ENCODE measurements at places on chromosomes 11 and 22.

DNA sequence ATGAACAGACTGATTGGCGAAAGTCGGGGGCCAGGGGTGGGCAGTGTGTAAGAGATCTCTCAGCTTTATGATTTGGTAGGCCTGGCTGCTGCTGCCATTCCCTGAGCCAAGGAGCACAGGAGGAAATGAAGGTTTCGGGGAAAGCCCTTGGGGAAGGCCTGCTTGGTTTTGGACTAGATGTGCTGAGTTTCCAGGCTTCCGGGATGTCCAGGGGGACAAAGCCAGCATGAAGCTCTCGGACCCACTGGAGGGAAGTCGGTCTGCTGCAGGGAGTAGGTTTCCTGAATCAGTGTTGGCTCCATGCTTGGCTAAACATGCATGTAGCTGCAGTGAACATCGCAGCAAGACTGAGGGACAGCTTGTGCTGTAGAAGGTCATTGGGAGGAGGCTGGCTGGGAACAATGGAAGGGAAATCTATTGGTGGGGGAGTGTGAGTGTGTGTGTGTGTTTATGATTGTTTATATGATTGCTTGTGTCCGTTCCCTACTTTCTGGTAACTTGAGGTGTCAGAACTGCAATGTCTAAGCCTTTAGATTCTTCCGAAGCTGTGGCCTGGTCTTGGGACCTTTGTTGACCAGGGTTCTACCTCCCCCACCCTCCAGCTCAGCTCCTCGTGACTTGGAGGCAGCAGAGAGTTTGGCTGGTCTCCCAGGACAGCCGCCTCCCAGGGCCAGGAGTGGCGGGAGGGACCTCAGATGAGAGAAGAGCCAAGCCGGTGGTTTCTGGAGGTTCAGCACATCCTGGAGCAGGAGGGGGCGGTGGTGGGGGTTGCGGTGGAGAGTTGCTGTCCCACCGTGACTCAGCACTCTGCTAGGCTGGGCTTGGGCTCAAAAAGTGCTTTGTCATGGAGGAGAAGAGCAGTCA, 4.0 kb upstream of the FTH1 start:
- peaks cover 57% of the 10 kb centered on the region for H3K4me1 ChIP-seq
- no peak for ATAC-seq
- no peaks in the 10 kb centered on the region for H3K36me3 ChIP-seq
- H3K27me3 ChIP-seq = no peaks in the 10 kb centered on the region

DNA sequence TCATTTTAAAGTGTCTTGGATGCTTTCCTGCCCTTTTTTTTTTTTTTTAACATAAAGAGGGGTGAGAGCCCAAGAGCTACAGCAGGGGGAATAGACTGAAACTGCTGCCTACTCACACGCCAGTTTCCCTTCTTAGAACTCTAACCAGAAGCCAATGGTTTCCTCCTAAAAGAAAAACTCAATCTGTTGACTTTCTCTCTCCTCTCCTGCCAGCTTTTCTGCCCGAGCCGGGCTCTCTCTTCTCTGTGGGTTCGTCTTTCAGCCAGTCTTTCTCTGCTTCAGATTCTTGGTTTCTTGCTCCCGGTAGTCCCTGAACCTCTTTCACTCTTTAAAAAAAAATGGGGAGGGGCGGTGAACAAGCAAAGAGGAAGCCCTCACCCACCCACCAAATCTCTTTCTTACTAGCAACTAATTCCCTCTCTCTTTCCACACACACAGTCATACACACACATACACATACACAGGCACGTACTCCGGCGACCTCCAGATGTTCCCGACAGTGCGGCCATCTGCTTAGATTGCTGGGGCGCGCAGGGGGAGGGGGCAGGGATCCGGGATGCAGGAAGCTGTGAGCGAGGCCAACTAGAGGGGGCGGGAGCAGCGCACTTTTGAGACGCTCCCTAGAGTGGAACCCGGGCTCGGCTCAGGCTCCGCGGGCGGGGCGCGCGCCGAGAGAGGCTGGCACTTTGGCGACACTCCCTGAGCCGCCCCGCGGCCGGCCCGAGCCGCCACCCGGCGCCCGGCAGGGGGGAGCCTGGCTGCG, 444 bp upstream of the TSKU start:
- H3K27me3 ChIP-seq = peaks cover 72% of the 10 kb centered on the region
- H3K4me3 ChIP-seq = peak overlapping the region; percentile 54
- H3K27ac ChIP-seq = peak overlapping the region; percentile 31
- ATAC-seq = peak; percentile 75

GRCh38 chr11:11332141-11332710, 20.8 kb downstream of the CSNK2A3 start:
- no peak for ATAC-seq
- no peak overlapping the region for H3K4me3 ChIP-seq
- no peaks in the 10 kb centered on the region for H3K4me1 ChIP-seq
- H3K27ac ChIP-seq = no peak overlapping the region

DNA sequence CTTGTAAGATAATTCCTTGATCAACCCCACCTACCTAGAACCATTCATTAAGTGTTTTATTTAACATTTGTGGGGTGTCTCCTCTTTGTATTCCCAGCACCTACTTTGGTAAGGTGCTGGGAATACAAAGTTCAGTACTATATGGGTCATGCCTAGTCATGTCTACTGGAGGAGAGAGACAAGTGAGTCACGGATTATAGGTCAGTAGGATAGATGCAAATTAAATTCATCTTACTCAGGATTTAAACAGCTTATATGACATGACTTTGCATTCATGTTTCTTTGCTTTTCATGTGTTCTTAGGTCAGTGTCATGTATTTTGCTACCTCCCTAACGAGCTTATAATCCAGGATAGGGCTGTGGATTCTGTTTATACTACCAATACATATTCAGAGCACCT, 3.4 kb upstream of the FADS1 start:
- H3K4me1 ChIP-seq = peaks cover 15% of the 10 kb centered on the region
- ATAC-seq = no peak
- H3K27ac ChIP-seq = no peak overlapping the region
- H3K27me3 ChIP-seq = peaks cover 15% of the 10 kb centered on the region
- H3K4me3 ChIP-seq = no peak overlapping the region
- no peaks in the 10 kb centered on the region for H3K36me3 ChIP-seq

- H3K36me3 ChIP-seq = no peaks in the 10 kb centered on the region
- H3K27ac ChIP-seq = no peak overlapping the region
- ATAC-seq = no peak
- H3K4me1 ChIP-seq = no peaks in the 10 kb centered on the region
Observed at GRCh38 chr11:39542460-39542859, 1917.0 kb downstream of the LRRC4C start.

DNA sequence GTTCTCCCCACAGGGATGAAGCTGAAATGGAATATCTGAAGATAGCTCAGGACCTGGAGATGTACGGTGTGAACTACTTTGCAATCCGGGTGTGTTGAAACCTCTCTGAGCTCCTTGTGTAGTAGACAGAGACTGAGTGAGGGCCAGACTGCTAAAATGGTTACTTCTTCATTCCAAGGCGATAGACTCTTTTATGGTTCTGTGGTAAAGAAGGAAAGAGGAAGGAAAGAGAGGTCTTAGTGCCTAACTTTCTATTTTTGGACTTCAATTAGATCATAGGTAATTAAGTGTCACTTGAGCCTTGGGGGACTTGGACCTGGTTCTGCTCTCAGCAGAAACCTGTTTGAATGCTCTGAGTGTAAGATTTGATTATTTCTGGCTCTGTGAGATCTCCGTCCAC, 54.7 kb downstream of the NF2 start:
- H3K36me3 ChIP-seq = peaks cover 37% of the 10 kb centered on the region
- H3K4me3 ChIP-seq = no peak overlapping the region
- no peak for ATAC-seq
- no peaks in the 10 kb centered on the region for H3K27me3 ChIP-seq
- no peak overlapping the region for H3K27ac ChIP-seq

GRCh38 chr11:95483339-95483738, 252.3 kb upstream of the SESN3 start:
- no peak for ATAC-seq
- no peak overlapping the region for H3K27ac ChIP-seq

DNA sequence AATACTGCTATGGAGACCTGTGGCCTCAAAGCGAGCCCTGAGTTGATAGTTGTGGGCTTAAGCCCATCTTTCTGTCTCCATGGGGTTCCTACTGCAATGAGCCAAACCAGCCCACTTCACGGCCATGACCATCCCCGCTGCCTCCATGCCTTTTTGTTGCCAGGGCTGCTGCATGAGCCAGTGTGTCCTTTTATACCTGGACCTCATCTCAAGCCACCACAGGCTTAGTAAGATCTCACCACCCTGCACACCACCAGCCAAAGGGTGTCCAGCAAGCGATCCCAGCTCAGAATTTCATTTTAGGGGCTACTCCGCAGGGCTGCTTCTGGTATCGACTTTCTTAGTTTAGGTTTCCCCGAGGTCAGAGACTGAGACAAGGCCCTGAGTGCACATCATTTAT, 8.3 kb downstream of the TP53AIP1 start:
- peaks cover 5% of the 10 kb centered on the region for H3K4me1 ChIP-seq
- H3K4me3 ChIP-seq = no peak overlapping the region
- H3K27me3 ChIP-seq = peaks cover 37% of the 10 kb centered on the region
- H3K36me3 ChIP-seq = no peaks in the 10 kb centered on the region
- no peak for ATAC-seq

DNA sequence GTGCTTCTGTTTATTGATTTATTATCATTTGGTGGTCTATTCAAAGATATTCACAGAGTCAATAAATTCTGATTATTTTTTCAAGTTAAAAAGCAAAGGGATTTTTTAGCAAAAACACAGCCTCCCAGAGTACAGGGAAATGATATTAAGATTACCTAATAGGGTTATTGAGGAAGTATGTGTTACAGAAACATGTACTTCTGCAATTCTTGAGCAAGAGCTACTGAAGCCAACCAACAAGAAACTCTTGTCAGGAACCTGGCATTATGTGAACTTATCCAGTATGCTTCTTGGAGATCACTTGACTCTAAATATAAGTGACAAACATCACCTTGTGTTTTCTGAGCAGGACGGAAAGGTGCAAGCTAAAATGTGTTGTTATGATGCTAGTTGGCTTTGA, 42.0 kb upstream of the CARD18 start:
- peaks cover 26% of the 10 kb centered on the region for H3K27me3 ChIP-seq
- peaks cover 5% of the 10 kb centered on the region for H3K4me1 ChIP-seq
- ATAC-seq = peak; percentile 45
- no peaks in the 10 kb centered on the region for H3K36me3 ChIP-seq
- no peak overlapping the region for H3K4me3 ChIP-seq

GRCh38 chr11:57316017-57316416, 8.7 kb downstream of the TNKS1BP1 start:
- H3K4me1 ChIP-seq = peaks cover 8% of the 10 kb centered on the region
- H3K27ac ChIP-seq = no peak overlapping the region
- no peaks in the 10 kb centered on the region for H3K27me3 ChIP-seq
- ATAC-seq = no peak

- no peak for ATAC-seq
- H3K27me3 ChIP-seq = no peaks in the 10 kb centered on the region
Observed at GRCh38 chr11:31555938-31556337, 46.4 kb downstream of the ELP4 start.

DNA sequence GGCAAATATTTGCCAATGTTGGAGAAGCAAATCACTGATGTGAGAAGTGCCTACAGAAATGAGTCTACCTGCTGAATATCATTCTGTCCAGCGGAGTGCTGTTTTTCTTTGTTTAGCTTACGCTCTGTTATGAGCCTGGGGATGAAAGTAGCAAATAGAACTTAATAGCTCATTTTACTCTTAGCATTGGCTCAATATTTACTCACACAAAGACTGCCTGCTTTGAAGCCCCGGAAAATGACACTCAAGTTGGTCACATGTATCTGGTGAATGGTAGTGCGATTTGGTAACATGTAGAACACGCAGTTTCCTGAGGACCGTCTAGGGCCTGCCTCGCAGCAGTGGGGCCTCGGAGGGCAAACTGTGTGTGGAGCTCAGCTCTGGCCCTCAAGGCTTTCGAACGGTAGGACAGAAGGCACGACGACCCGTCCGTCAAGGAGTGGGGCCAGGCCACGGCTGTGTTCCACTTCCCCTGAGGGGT, 38.9 kb downstream of the TBC1D22A start:
- no peak for ATAC-seq
- no peaks in the 10 kb centered on the region for H3K27me3 ChIP-seq
- H3K36me3 ChIP-seq = peaks cover 73% of the 10 kb centered on the region
- H3K4me3 ChIP-seq = no peak overlapping the region

DNA sequence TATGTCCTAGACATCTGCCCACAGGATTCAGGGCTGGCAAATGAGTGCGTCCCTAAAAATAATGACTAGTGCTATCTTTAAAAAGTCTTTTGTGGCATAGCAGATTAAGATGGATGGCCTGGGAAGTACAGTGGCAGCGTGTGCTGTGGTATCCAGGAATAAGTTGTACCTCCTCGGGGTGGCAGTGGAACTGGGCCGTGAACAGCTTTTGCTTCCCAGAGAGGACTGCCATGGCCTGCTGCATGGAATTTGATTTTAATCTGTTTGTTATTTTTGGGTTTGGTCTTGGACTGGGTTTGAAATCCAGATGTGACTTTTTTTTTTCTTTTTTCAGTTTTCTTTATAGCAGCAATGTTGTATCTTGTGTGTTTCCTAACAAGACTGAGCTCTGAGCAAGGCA, 71.3 kb upstream of the PARVG start:
- H3K27me3 ChIP-seq = no peaks in the 10 kb centered on the region
- H3K4me3 ChIP-seq = no peak overlapping the region
- ATAC-seq = no peak
- peaks cover 7% of the 10 kb centered on the region for H3K4me1 ChIP-seq
- H3K36me3 ChIP-seq = peaks cover 46% of the 10 kb centered on the region

DNA sequence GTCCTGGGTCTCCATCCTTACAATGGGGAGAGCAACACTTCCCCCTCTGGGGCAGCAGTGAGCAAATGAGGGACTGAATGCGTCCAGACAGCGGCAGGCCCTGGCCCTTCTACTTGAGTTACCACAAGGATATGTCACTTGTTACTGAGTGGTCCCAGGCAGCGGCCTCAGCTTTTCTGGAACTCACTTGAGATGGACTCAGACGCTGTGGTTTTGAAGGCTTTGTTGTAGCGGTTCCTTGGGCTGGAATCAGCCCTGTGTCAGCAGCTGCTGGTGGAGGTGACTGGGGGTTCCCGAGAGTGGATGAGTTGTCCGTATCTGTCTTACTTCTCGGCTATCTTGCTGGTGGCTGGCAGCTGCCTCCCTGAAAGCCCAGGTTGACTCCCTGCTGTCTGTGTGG, 77.0 kb downstream of the MICAL2 start:
- no peak overlapping the region for H3K27ac ChIP-seq
- H3K36me3 ChIP-seq = no peaks in the 10 kb centered on the region
- peaks cover 17% of the 10 kb centered on the region for H3K27me3 ChIP-seq
- no peak overlapping the region for H3K4me3 ChIP-seq
- H3K4me1 ChIP-seq = peaks cover 10% of the 10 kb centered on the region
- ATAC-seq = no peak

- no peak for ATAC-seq
- no peaks in the 10 kb centered on the region for H3K4me1 ChIP-seq
- no peak overlapping the region for H3K4me3 ChIP-seq
- peaks cover 30% of the 10 kb centered on the region for H3K27me3 ChIP-seq
Observed at GRCh38 chr11:125337836-125338834, 157.9 kb downstream of the FEZ1 start.

DNA sequence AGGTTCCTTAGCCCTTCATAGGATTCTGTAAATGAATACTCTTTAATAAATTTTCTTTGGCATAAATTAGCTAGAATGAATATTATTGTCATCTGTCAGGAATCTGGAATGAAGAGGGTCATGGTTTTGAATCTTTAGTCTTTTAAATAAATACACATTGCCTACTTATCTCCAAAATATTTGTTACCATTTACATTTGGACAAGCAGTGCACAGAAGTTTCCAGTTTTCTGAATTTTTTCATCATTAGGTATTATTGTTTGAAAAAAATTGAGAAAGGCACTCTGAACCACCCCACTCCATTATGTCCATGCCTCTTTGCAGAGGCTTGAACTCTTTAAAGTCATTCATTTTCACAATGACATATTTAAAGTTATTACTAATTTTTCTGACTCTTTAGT, 549.0 kb upstream of the LUZP2 start:
- H3K27ac ChIP-seq = no peak overlapping the region
- no peaks in the 10 kb centered on the region for H3K27me3 ChIP-seq
- H3K36me3 ChIP-seq = no peaks in the 10 kb centered on the region
- no peak overlapping the region for H3K4me3 ChIP-seq
- ATAC-seq = no peak
